ENCODE measurements at places on chromosomes 5 and 9.
A peak's percentile ranks its signal among the peaks of the same experiment; 100 is the strongest.

DNA sequence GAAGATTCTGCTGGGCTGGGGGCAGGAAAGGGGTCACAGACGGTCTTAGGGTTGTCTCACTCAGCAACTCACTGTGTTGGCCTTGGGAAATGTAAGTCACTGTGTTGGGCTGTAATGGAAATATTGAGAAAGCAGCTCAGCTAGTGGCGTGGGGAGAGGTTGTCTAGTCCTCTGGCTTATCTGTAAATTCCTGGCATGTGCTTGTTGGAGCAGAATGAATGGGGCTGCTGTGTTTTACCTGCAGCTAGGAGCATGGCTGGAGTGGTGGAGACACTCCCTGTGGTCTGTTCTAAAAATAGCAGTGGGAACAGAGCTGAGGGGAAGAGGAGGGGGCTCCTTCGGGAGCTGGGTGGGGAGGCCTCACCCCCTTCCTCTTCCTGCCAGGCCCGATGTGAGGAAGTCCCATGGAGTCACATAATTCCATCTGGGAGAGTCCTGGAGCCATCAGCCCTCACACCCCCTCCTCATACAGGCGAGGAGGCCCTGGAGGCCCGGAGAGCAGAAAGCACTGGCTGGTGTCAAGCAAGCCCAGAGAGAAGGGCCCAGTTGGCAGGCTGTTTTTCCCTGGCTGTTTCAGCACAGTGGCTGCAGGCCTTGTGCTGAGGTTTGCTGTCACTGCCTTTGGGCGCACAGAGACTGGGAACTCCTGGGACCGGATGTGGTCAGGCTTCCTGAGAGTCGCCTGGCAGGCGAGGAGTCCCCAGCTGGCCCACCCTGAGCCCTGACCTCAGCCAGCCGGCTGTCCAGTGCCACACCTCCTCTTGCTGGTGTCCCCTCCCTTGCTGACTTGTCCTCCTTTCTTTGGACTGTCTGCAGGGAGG is 84.9 kb downstream of the RGS3 start:
- no peak for DNase-seq

DNA sequence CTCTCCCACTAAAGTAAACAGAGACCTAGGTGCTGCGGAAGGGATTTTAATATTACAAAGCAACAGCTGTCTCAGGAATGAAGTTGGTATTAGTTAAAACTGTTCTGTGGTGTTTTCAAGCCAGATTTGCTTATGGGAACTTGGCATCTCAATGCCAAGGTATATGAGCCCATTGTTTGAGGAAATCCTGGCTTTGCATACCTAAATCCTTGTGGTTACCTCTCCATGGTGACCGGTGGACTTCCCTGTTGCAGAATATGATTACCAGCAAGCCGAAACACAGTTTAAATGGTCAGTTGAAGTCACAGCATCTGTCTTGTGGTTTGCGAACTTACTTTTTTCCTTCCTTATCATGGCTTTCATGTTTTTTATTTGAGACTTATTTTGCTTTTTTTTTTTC is 62.3 kb upstream of the TXNDC8 start:
- DNase-seq, result no peak

- no peak for DNase-seq
Observed at GRCh38 chr5:138230261-138230660, 17.1 kb upstream of the CDC23 start.

DNA sequence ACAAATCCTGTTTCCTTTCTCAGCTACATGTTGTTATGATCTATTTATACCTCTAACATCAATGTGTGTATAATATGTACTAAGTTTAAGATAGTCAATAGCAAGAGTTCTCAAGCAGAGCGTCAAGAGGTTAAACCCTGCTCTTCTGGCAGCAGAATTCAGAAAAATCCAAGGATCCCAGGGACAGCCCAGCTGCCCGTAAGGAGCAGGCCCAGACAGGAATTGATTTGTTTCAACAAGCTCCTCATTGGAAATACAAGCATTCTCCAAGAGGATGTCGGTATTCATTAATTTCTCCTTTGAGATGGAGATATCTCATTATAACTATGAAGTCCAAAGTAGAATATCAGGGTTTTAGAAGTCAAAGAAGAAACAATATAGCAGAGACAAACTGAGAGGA is 14.9 kb downstream of the EFNA5 start:
- DNase-seq, result no peak

- no peak for DNase-seq
Observed at GRCh38 chr9:9054354-9054992, 1254.9 kb upstream of the DMAC1 start.

GRCh38 chr5:167843881-167844572 is 447.4 kb upstream of the WWC1 start:
- no peak for DNase-seq

- DNase-seq, result no peak
Observed at GRCh38 chr5:124110942-124111341, 599.0 kb downstream of the CSNK1G3 start.

GRCh38 chr5:135535820-135536801 is at the start of gene NEUROG1:
Gene NEUROG1 (minus strand): TSS chr5:135535964. CDS start chr5:135535690, 274 bp downstream.
- DNase-seq, result no peak

DNA sequence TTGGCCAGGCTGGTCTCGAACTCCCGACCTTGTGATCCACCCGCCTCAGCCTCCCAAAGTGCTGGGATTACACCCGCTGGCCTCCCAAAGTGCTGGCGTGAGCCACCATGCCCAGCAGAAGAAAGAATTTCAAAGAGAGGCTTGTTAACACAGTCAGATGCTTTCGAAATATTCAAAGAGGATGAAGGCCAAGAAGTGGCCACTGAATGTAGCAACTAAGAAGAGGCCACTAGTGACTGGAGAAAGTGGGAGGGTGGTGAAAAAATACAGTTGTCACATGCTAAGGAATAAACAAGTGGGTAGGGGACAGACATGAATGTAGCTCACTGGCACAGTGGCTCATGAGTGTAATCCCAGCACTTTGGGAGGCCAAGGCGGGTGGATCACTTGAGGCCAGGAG is 13.0 kb upstream of the TPM2 start:
- no peak for DNase-seq

DNA sequence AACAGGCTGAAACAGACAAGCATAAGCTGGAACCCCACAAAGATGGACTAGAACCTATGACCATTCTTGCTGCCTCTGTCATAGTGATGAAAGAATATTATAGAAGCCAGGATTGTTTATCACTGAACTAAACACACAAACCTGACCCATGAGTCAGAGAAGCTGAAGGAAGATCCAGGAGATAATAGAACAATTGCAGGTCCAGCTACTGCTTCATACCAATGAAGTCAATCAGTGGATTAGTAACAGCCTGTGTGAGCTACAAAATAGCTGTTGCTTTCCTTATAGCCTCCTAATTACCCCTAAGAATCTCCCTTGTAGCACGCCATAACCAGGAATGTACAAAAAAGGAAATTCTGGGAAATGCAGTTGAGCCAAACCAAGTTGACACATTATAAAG is 459.9 kb upstream of the ZNF462 start:
- DNase-seq, result no peak

GRCh38 chr9:114482593-114482992 is 22.7 kb downstream of the WHRN start:
- DNase-seq, result no peak

DNA sequence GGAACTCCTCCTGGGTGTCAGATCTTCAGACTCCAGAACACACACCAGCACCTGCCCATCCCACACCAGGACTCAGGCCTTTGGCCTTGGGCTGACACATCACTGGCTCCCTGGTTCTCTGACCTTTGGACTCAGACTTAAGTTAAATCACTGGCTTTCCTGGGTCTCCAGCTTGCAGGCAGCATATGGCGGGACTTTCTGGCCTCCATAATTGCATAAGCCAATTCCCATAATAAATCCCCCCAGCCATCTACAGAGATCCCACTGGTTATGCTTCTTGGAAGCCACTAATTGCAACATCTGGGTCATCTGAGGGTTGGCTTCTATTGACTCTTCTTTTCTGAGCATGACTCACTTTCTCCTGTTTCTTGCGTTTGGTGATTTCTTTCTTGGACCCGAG is 80.3 kb upstream of the SARDH start:
- no peak for DNase-seq

DNA sequence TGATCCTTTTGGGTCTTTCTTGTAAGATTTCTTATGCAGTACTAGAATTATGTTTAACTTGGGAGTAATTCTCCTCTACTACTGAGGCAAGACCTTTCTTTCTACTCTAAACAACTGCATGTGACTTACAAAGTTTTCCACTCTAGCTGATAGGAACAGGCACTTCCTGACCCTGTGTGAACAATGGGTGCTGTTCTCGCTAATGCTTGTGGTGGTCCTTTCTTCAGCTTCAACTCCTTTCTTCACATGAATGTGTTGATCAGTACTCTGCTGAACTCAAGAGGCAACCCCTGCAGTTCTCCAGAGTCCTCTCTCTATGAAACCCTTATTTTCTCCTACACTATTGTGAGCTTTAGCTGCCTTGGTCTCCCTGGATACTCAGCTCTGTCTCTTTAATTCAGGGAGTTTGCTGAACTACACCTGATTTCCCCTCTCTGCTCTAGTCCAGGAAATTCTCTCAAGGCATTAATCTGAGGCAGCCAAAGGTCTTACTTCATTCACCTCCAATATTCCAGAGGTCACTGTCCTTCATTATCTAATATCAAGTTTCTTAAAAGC is 484.6 kb upstream of the PIK3R1 start:
- no peak for DNase-seq

- no peak for DNase-seq
Observed at GRCh38 chr5:32326216-32326772, 13.6 kb upstream of the MTMR12 start.

- no peak for DNase-seq
Observed at GRCh38 chr9:38423973-38424843, at the start of gene IGFBPL1. Gene IGFBPL1 (minus strand): TSS chr9:38424454. CDS start chr9:38424424, 30 bp downstream.

DNA sequence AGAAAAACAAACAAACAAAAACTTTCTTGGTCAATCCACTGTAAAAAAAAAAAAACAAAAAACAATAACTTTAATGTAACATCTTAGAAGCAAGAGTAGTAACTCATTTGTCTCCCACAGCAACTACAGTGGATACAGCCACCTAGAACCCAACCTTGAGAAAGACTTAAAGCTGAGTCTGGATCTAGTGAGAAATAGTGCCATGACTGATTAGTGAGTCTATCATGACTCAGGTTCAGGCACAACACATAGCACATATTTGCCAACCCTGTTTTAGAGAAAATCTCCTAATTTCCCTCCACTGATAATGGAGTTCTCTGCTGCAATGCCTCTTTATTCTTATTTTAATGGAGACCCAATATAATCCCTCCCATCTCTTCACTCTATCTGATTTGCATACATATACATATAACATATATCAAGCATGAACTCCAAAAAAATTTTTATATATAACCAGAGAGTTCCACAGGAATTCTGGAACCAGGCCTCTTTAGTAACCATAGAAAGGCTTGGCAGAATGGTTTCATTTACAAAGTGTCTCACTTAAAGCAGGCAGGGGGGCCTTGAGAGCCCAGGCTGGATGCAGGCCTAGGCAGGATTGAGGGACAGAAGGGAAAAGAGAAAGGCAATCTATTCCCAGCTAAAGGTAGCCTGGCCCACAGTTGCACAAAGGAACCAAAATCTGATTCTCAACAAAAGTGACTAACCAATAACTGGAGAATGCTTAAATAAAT is 11.9 kb upstream of the NR4A3 start:
- DNase-seq, result no peak

DNA sequence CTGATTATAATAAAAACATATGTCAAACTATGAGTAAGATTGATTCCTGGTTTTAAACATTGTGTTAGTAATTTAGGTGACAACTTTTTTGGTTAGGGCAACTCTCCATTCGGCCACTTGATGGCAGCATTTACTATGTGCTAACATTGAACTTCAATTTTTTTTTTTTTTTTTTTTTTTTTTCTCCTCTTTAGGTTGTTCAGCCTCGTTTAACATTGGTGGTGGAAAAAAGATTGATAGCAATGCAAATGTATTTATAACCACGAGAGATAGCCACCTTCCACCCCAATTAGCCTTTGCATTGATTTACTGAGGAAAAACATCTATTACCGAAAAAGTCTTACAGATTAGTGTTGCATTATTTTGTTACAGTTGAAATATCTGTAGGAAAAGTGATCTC is 159.1 kb downstream of the CSNK1G3 start:
- no peak for DNase-seq

- peak; percentile 74 for DNase-seq
Observed at GRCh38 chr5:135208903-135209721, 175.1 kb upstream of the PITX1 start.

DNA sequence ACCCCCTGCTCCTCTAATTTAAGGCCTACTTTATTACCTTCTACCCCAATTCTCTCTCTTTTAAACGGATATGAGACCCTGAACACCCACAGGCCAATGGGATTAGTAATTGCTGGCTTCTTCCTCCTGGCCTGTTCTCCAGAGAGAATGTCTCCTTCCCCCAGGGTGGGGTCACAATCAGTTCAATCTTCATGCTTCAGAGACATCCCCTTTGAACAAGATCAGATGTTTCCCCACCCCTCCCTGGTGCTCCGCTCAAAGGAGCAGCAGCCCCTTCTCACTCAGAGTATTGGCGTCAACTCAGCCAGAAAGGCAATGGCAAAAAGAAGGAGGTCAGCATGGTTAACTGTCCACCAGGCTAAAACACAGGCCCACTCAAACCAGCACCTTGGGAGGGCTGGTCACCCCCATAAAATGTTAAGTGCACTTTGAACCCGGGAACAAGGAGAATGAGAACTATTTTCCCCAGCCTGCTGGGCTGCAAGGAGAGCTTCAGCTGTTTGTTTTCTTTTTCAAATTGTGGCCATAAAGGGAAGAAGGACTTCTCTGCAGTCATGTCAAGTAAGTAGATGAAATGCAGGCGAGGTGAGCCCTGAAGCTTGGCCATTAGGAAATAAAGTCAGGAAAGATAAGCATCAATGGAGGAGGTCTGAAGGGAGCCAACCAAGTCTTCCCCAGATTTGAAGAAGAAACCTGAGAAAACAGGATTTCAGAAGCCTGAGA is 20.1 kb downstream of the LHFPL2 start:
- no peak for DNase-seq

GRCh38 chr5:141223112-141223783 is at the start of gene PCDHB14:
Gene PCDHB14 (plus strand): TSS chr5:141223343. CDS start chr5:141223506, 163 bp downstream.
- DNase-seq, result no peak

DNA sequence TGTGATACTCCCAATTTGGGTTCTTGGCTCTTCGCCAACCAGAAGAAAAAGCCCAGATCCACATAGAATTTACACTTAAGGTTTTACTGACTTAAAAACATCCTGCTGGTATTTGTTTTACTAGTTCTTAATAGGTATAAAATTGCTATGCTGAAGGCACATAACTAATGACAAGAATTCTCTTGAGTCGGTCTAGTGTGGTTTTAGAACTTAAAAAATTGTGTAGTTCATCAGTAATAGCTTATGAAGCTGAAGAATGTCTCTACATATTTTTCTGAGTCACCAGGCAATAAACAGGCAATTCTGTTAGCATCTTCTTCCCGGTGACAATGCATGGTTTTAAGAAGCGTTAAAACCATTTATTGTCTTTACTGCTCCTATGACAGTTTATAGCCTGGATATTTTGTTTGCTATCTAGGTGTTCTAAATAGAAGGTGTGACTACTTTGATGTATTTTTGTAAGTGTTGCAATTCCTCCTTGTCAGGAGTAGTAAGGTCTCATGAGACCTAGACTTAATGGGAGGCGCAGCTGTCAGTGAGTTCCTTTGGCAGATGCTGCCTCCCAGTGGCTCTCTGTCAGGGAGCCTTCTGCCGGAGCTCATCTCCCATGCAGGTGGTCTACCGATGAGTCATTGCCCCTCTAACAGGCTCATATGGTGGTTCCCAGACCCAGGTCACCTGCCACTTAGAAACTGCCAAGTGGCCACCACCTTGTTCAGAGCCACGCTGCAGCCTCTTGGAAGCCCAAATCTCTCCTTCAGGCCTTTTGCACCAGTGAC is 173.8 kb downstream of the MAST4 start:
- DNase-seq, result no peak

- DNase-seq, result no peak
Observed at GRCh38 chr5:179986328-179986727, 78.6 kb upstream of the TBC1D9B start.

- DNase-seq, result no peak
Observed at GRCh38 chr9:95874989-95875304, 544 bp upstream of the ERCC6L2 start.
